Activated naive CD8-positive, alpha-beta T cell treated with anti-CD3 and anti-CD28 coated beads, Interleukin-2, amount 50 U/mL, for 16 hours (primary cell): ENCODE measurements at places on chromosomes 2 and 18.

DNA sequence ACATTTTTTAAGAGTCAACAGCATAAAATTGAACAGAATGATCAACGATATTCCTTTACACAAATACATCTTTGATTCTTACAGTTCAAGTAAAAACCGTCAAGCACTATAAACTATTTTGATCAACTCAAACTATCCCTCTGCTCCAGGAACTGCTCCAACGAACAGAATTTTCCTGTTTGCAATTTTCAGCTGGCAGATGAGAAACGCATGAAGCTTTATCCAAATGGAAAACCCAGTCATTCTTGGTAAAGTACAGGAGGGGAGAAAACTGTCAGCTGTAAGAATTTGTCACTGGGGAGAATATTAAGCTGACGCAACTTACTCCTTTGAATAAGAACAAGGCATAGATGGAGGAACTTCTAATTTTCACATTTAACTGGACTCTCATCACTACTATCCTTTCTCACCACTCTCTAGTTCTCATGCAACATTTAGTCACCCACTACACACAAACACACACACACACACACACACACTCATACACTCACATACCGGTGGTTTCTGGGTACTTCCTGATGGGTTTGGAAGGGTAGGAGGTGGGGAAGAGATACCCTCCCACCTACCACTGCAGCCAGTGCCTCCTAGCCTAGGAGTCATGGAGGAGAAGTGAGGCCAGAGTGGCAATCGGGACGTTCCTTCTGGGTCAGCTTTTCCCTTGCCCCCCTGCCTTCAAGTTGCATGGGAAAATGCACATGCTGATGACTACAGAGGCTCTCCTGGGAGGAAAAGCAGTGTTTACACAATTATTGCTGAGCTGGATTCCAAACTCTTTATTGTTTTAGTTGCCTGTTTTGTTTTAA lies 54.0 kb upstream of the SPATS2L start:
- no peak for DNase-seq

- DNase-seq, result no peak
Observed at GRCh38 chr18:8426401-8426800, 182.8 kb upstream of the RAB12 start.

- DNase-seq, result no peak
Observed at GRCh38 chr2:139514951-139515350, 734.8 kb upstream of the NXPH2 start.

GRCh38 chr2:9280224-9280623 lies 73.6 kb downstream of the ASAP2 start:
- DNase-seq, result no peak

DNA sequence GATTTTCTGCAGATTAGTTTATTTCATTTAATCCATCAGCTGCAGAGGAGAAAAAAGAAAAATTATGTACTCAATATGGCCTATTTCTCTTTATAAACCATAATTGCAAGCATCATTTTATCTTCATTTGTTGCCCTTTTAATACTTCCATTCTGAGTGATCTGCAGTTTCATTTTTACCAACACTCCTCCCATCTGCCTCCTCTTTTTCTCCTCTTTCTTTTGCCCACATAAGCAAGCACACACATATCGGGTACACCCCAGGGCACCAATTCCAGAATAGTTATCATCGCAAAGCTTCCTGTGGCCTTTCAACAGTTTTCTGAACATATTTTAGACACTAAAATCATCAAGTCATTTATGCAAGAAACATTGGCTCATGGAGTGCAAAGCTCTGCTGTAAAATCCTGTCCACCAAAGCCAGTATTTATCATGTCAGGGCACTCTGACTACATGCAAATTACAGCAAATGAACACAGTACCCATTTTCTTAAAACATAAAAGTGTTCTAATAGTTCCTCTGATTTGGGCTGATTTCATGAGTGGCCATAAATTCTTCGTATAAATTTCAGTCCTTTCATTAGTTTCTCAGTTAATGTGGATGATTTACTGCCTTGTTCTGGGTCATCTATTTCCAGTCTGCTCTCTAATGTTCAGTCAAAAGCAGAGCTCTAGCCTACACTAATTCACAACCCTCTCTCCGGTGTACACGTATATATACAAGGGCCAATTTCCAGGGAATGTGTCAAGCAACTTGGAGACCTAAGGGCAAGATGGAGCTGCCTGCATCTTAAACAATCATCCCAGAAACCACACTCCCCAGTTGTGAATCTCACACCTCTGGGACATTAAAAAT lies 281.3 kb downstream of the STK39 start:
- DNase-seq, result no peak

DNA sequence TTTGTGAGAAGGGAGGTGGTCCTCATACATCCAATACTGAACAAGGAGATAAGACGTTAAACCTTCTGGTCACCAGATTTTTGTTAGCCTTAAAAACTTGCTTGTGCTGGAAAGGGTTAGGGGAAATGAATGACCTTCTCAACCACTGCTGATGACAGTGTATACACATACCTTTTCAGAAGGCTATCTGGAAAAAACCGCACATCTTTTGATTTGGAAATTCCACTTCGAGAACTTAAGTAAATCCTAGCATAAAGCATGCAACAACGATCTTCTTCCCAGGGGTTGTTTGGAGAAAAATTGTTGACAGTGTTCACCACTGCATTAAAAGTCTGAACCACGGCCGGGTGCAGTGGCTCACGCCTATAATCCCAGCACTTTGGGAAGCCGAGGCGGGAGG lies 7.6 kb downstream of the YWHAQ start:
- DNase-seq, result no peak

DNA sequence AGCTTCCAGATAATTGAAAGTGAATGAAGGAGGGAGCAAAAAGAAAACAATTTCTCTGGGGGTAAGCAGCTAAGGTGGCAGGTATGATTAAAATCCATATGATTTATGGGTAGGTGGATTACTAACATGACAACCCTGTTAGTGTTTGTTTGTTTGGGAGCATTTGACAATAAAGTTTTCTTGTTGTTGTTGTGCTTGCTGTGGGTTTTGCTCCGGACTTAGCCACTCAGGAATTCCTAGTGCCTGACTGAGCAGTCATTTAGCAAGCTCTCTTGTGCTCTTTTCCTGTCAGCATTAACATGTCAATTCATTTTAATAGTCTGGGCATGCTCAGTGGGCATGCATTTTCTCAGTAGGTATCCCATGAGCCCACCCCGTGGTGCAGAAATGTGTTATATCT lies 674.8 kb upstream of the ZEB2 start:
- no peak for DNase-seq

DNA sequence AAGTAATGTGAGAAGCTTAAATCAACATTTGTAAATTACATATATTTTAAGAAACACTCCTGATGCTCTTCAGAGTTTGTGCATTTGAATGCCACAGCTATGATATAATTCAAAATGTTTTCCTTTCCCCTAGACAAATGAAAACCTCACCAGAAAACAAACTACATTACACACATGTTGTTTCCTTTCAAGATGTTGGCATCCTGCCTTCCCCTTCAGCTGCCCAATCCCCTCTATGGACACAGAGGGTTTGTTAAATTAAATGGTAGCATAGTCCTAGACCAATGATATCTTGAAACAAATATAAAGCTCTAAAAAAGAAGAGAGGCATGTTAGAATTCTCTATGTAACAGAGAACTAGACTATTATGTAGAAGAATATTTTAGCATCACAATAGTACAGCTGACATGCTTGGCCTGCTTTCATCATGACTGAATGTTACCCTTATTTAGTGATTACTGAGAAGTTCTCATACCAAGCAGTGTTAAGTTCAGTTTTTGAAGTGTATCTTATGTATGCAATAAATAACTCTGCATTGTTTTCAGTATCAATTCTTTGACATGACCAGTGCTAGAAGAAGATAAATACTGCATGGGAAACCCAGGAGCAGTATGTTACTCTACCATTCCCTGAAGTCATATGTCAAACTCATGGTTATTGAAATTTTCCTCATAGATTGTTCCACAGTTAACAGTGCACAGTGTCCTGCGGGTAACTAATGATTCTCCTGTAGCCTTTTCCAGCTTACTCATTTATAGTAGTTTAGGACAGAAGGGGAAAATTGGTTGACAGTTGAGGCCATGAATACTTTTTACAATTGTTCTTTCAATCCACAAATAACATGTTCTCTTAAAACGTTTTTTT lies 316.3 kb upstream of the KCNJ3 start:
- DNase-seq, result no peak

DNA sequence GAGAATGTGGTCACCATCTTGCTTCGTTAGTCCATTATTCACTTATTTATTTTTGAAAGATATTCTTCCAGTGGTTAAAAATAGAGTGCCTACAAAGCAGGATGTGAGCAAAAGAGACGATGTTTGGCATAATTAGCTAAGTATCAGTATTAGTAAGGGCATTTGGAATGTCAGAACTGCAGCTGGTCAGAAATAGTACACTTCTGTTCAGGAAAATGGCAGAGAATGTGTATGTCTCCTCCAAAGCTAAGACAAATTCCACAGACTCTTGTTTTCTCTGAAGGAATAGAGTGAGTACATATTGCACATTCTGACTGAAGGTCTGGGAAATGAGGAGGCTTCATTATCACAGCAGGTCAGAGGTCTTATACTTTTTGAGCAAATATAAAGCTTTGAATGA lies 209.0 kb downstream of the L3MBTL4 start:
- DNase-seq, result no peak

DNA sequence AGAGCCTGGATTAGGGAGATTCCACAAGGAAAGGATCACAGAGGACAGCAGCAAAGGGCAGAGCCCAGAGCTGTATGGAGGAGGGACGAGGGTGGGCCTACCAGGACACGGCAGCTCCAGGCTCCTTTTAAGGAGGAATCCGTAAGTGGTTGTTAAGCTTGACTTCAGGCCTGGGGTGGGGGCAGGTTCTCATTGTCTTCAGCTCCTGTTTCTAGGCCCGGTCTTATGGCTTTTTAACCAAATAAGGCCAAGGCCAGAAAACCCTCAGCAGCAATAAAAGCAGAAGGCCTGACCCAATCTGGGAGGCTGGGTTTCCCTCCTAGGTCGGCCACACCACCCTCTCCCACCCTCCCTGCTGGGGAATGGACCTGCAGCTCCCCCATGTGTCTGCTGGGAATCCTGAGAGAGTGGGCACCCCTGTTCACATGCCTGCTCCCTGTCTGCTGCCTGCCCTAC lies 111.2 kb downstream of the PLB1 start:
- DNase-seq, result no peak

GRCh38 chr2:48914477-48915089 lies 159.1 kb upstream of the LHCGR start:
- DNase-seq, result no peak

GRCh38 chr2:195737511-195738325 lies 80.7 kb downstream of the SLC39A10 start:
- DNase-seq, result no peak

GRCh38 chr2:145235312-145235711 lies 715.4 kb upstream of the ZEB2 start:
- no peak for DNase-seq

DNA sequence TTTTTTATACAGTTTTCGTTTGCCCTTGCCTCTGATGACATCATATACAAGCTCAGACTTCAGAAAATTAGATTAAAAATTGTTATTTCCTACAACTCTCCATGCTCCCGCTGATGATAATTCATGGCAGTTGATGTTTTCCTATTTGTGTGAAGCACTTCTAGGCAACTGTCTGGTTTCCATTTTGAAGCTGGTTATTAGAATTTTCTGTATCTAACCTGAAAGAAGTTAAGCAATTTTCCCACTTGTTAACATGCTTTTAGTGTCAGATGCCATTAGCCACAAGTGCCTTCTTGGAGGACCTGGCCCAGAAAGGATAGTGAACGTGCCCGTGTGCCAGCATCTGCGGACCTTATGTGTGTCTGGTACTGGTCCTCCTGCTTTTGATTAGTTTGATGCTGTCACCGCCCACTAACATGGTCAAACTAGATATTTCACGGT lies 347.6 kb upstream of the RAB12 start:
- no peak for DNase-seq

- no peak for DNase-seq
Observed at GRCh38 chr2:182117196-182117595, 131.5 kb downstream of the PPP1R1C start.

DNA sequence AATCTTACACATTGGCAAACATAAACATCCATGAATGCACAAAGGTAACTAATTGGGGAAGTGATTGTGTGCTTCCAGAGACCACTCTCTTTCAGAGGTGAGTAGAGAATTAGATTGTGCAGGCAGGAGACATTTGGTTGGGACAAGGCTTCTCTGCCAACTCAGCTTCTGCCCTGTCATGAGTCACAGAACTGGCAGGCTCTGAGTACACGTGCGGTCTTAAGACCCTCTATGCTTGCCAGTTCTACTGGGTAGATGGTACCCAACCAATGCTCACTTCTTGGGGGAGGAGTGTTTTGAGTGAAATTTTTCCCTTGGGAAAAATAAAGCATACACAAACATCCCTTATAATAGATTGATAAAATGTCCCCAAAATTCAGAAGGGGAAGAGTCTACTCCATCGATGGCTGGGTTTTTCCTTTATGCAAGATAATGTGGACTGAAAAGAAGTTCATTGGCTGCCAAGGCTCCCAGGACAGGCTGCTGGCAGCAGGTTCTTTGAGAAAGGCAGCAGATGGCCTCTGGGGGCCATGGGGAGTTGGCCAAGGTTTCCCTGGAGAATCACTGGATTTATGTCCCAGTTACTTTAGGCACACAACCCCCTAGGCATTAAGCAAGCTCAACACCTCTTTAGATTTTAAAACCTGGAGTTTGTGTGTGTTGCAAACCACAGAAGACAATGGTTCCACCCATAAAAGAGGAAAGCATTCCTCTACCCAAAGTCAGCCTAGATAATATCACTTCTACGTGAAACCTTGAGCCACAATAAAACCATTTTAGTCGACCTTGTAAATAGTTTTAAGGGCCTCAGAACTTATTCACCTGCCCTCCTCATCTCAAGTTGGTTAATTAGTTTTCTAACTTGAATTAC lies 417.0 kb downstream of the TXNL1 start:
- no peak for DNase-seq

- DNase-seq, result no peak
Observed at GRCh38 chr2:65033178-65033577, 23.0 kb upstream of the CEP68 start.

- DNase-seq, result no peak
Observed at GRCh38 chr18:50097702-50098101, 97.2 kb downstream of the MYO5B start.

GRCh38 chr18:73987247-73987980 lies 160.2 kb downstream of the FBXO15 start:
- DNase-seq, result no peak

- no peak for DNase-seq
Observed at GRCh38 chr2:144946263-144946662, 426.3 kb upstream of the ZEB2 start.

DNA sequence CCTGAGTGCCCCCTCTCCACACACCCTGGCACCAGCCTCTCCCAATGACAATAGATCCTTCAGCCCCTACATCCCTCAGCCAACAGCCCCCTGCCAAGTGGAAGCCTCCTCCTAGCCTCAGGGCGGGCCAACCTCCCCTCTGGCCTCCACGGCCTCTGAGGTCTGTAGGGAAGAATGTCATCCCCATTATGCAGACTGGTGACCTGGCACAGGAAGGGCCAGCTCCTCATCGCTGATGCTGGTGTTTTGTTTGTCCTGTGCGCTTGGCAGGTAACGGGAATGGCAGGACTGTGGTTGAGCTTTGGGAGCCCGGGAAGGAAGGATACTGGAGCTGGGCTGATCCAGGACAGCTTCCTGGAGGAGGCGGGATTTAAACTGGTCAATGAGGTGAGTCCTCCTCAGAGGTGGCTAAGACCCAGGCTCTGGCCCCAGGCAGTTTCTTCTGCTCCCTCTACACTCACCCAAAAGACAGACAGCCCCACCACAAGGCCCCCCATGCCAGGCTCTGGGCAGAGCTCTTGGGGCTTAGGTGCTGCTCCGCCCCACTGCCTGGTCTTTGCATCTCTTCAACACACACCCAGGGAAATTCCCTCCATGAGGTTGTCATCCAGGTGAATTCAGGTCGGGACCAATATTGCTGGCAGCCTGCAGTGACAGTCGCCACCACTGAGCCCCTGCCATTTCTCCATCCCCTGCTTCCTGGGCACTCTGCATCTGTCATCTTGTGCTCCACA lies 75.2 kb upstream of the SMAD7 start:
- no peak for DNase-seq
